HCT116 (cell line): ENCODE measurements at places on chromosomes 5 and 9.

GRCh38 chr5:10351199-10351905 is 2.1 kb upstream of the MARCHF6 start:
- no peaks in the 10 kb centered on the region for H3K27me3 ChIP-seq
- no peak overlapping the region for H3K4me3 ChIP-seq
- H3K27ac ChIP-seq = no peak overlapping the region

- H3K27ac ChIP-seq = no peak overlapping the region
- DNase-seq = no peak
Observed at GRCh38 chr9:112507001-112507680, 20.5 kb downstream of the KIAA1958 start.

DNA sequence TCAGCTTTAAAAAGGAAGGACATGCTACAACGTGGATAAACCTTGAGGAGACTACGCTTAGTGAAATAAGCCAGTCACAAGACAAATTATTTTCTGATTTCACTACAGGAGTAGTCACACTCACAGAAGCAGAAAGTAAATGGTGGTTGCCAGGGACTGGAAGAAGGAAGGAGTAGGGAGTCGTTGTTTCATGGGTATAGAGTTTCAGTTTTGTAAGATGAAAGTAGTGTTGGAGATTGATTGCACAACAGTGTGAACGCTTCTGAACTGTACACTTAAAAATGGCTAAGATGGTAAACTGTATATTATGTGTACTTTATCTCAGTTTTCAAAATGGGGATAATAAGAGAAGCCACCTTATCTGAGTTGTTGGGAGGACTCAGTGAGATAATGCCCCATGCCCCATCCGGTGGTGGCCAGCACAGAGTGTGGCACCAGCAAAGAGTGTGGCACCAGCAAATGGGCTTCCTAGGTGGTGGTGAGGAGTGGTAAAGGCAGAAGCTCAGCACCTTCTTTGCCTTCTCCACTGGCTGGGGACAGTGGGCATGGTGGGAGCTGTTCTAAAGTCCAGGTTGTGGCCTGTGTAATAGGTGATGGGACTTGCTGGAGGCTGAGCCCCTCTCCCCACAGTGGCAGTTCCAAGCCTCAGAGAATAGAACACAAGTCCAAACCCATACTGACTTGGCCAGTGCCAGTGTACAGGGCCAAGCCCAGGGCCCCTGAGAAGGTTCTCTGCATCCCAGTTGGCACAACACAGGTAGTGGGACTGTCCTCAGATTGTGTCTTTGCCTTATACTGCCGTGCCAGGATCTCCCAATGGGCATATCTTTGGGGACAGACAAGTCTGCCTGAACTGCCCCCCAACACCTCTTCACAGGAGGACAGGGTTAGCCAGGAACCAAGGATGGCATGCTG is 4.4 kb downstream of the SLC22A4 start:
- H3K27me3 ChIP-seq = no peaks in the 10 kb centered on the region
- no peak for DNase-seq
- no peak overlapping the region for H3K4me3 ChIP-seq
- no peak overlapping the region for H3K27ac ChIP-seq

DNA sequence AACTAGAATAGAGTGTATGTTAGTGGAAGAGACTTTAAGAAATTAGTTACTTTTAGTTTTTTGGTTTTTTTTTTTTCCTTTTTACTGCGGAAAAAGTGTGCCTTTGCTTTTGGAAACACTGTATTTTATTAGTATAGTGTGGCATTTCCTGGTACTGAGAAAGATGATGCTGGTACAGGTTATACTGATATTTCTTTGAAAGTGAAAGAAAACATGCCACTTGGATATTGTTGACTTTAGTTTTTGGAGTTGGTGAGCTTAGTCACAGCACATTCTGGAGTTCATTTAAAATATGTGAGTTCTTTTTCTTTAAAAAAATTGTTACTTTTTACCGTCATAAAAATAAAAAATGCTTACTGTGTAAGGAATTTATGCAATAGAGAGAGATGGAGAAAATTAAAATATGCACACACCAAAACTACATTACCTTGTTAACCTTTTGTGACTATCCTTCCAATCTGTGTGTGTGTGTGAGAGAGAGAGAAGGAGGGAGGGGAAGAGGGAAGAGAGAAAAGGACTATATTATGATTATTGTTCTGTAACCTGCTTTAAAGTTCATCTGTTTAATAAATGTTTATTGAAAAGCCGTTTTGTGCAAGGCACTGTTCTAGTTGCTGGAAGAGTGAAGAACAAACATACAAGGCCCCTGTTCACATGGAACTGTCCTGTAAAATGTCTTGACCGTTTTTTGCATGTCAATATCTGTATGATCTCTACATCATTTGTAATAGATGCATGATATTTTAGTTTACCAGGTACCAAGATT is 1.9 kb downstream of the UGCG start:
- H3K36me3 ChIP-seq = no peaks in the 10 kb centered on the region
- H3K4me1 ChIP-seq = peaks cover 82% of the 10 kb centered on the region
- H3K27ac ChIP-seq = no peak overlapping the region

- no peak overlapping the region for H3K4me3 ChIP-seq
- H3K27ac ChIP-seq = no peak overlapping the region
- no peaks in the 10 kb centered on the region for H3K36me3 ChIP-seq
- no peak for DNase-seq
- no peaks in the 10 kb centered on the region for H3K4me1 ChIP-seq
Observed at GRCh38 chr5:58890701-58891085, 307.8 kb downstream of the RAB3C start.

GRCh38 chr5:117191251-117191650 is 616.6 kb upstream of the SEMA6A start:
- DNase-seq = no peak
- no peaks in the 10 kb centered on the region for H3K27me3 ChIP-seq
- H3K4me1 ChIP-seq = no peaks in the 10 kb centered on the region
- no peaks in the 10 kb centered on the region for H3K36me3 ChIP-seq

DNA sequence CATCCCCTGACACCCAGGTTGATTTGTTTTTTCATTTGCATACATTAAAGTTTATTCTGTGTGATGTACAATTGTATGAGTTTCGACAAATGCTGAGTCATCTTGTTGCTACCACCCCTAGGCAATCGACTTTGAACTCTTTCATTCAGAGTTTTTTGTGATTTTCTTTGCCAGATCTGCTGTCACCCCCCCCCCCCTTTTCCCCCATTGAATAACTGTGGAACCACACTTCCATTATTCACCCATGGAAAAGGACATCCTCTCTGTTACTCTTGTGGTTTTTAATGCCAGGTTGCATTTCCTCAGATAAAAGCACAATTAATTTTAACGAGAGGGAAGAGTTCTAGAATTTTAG is 13.7 kb upstream of the FAM120AOS start:
- no peak overlapping the region for H3K4me3 ChIP-seq
- no peak overlapping the region for H3K27ac ChIP-seq
- H3K4me1 ChIP-seq = peaks cover 12% of the 10 kb centered on the region

- no peak overlapping the region for H3K4me3 ChIP-seq
- 0 out of 2 replicates have a peak, but pooled peaks cover 1% of the 10 kb centered on the region for H3K4me1 ChIP-seq
- no peak for DNase-seq
- no peaks in the 10 kb centered on the region for H3K36me3 ChIP-seq
- peaks cover 6% of the 10 kb centered on the region; the same call in 1 of the 2 replicates for H3K27me3 ChIP-seq
- H3K27ac ChIP-seq = no peak overlapping the region
Observed at GRCh38 chr9:99004115-99004514, 60.4 kb downstream of the COL15A1 start.

- peak overlapping the region; percentile 27; the same call in 1 of the 2 replicates for H3K4me3 ChIP-seq
- H3K27me3 ChIP-seq = peaks cover 8% of the 10 kb centered on the region; the same call in 1 of the 2 replicates
- peak overlapping the region; percentile 49; the same call in 1 of the 2 replicates for H3K27ac ChIP-seq
- DNase-seq = no peak
- H3K4me1 ChIP-seq = peaks cover 19% of the 10 kb centered on the region
Observed at GRCh38 chr5:175246889-175247520, 197.0 kb downstream of the DRD1 start.

DNA sequence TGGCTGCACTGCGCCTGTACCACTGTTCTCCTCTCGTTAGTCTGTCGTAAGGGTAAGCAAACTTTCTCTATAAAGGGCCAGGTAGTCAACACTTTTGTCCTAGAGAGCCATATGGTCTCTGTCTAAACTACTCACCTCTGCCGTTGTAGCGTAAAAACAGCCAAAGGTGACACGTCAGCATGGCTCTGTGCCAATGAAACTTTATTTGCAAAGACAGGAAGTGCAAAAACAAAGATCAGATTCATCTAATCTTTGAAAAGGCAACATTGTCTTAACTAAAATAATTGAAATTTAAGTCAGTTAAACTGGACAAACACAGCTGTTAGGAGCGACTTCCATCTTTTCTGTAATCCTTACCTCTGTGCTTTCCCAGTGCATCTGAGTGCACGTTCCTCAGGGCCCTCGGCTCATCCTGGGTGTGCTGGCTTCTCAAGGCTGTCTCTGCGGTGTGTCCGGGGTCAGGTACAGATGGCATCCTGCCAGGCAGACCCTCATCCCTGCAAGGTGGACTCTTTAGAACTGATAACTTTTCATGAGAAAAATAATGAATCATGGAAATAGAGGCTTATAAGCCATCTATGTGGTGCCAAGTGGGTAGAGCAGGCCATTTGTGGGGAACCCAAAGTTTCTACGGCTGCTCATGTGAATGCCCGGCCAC is 35.2 kb upstream of the IRX4 start:
- H3K27me3 ChIP-seq = no peaks in the 10 kb centered on the region
- H3K27ac ChIP-seq = no peak overlapping the region

- H3K4me1 ChIP-seq = no peaks in the 10 kb centered on the region
- H3K4me3 ChIP-seq = no peak overlapping the region
- H3K36me3 ChIP-seq = no peaks in the 10 kb centered on the region
- DNase-seq = no peak
Observed at GRCh38 chr5:170511551-170512258, 7.9 kb downstream of the KCNIP1 start.

DNA sequence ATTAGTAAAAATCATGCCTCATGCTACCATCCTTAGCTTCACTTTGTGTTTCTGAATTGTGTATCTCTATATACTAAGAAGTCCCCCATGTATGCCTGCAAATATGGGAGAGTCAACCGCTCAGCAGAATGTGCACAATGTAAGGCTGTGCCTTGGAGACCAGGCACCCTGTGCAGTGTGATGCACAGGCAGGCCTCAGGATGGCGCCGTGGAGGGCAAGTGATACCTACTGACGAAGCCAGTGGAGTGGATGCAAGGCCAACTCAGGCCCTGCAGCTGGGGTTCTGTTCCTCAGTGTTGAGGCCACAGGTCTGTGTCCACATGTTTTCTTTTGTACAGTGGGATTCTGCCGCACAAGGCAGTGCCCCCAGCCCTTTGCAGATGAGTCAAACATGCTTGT is 28.4 kb downstream of the SYK start:
- no peak overlapping the region for H3K4me3 ChIP-seq
- 0 out of 2 replicates have a peak, but pooled peaks cover 3% of the 10 kb centered on the region for H3K27me3 ChIP-seq
- no peak for DNase-seq
- H3K36me3 ChIP-seq = no peaks in the 10 kb centered on the region
- H3K27ac ChIP-seq = no peak overlapping the region
- no peaks in the 10 kb centered on the region for H3K4me1 ChIP-seq
